ENCODE measurements at places on chromosomes 7 and 10.
A peak's percentile ranks its signal among the peaks of the same experiment; 100 is the strongest.

- no peak for DNase-seq
Observed at GRCh38 chr10:131435760-131436457, 124.4 kb upstream of the TCERG1L start.

- DNase-seq, result no peak
Observed at GRCh38 chr10:88953662-88954061, 1.1 kb upstream of the ACTA2 start.

- no peak for DNase-seq
Observed at GRCh38 chr7:127393368-127394058, 1.0 kb upstream of the ZNF800 start.

DNA sequence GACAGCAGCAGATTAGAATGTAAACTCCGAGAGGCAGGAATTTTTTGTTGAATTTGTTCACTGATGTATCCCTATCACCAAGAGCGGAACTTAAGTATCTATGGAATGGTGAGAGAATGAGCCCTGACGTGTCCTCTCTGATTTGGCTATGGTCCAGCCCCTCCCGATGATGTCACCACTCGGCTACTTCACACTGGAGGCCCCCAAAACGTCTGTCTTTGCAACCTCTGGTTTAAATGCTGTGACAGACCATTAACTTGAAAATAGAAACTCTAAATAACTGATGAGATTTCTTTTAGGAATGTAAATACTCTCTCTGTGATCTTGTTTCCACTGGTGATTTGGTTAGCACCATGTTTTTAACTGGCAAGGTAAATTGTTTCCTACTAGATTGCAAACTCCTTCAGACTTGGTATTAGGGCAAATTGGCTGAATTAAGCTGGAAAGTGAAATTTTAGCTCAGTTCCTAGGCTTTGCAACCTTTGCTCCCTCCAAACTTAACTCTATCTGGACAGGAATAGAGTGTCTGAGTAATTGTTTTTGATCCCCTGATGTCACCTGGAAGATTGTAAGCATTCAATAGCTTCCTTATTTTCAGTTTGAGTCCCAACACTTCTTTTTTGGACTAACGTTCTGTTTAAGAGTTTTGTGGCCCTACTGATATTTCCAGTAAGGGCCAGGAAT lies 19.1 kb downstream of the SLC16A12 start:
- DNase-seq, result no peak

DNA sequence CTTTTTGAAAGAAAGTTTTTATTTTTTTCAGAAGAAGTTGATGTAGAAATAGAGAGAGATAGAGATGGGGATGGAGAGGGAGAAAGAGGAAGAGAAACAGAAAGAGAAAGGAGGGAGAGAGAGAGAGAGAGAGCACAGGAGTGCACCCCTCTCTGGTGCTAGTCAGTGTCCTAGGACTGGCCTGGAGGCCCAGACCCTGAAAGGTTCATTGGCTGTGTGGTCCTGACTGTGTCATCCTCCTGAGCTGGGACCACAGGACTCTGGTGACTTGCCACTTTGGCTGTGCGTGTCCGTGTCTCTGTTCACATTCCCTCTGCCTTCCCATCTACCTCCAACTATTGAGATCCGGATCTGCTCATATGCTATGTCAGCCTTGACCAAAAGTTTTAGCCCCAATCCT lies 62.1 kb upstream of the SHH start:
- DNase-seq, result no peak

DNA sequence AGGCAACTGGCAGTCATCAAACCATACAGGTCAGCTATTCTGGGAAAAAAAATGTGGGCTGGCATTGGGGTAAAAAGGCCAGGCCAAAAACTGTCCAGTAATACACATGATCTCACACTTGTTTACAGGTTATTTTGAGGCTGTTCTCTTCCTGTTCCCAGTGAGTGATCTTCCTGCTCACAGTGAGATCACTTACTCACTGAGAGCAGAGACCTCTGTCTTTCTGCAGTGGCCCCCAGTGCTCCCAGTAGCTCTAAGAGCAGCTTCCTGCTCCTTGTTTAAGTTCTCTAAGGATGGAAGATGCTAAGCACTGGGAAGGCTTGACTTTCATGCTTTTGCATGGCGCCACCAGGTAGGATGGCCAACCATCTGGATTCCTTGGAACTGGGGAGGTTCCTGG lies 93.5 kb upstream of the KIAA1217 start:
- no peak for DNase-seq

DNA sequence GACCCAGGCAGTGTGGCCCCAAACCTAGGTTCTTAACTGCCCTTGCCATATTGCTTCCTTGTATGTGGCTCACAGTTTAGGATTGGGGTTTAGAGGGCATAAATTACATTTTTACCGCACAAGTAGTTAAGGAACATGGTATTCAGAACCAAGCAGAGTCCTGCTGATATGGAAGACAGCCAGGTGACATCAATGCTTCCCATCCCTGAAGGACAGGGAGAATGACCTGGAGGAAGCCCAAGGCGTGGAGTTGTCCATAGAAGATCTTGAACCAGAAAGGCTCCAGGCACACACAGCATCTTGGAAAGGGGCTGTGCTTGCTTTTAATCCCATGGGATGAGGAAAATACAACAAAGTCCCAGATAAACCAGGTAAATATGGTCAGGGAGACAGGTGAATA lies 48.3 kb downstream of the ATXN7L1 start:
- DNase-seq, result no peak

GRCh38 chr7:36291387-36292316 lies 98.0 kb upstream of the ANLN start:
- DNase-seq, result peak; percentile 91

DNA sequence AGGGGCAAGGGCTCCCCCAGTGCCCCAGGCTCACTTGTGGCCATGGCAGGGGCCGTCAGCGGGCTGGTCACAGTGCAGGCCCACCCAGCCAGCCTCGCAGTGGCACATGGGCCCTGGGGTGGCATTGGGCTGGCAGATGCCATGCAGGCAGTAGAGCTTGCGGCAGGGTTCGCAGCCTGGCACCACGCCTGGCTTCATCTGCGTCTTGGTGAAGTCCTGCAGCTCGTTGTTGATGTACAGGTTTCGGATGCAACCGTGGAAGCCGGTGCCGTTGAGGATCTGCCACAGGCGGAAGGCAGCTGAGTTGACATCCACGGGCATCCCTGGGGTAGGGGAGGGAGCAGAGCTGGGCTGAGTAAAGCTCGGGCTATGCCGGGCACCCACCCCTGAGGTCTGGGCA lies 170.6 kb downstream of the LCOR start:
- no peak for DNase-seq

DNA sequence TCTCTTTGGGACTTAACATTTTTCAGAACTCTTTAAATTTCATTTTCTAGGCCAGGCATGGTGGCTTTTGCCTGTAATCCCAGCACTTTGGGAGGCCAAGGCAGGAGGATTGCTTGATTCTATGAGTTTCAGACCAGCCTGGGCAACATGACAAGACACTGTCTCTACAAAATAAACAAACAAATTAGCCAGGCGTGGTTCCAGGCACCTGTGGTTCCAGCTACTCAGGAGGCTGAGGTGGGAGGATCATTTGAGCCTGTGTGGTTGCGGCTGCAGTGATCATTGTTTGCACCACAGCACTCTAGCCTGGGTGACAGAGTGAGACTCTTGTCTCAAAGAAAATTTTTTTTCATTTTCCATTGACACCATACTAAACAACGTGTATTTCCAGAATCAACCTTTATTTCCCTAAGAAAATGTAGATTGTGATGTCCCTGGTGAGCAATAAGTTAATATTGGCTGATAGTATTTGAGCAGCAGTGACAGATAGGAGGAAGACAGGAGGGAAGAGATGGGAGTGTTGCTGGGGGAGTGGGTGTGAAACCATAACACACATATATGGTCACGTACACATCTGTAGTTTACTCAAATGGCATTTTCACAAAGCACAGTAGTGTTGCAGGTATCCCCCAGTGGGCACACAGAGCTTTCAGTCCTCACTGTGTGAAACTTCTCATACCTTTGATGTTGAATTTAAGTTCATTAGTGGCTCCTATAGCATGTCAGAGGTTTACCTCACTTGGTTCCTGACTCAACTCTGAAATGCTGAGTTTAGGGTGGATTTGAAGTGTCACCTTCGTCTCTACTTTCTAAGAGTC lies 205.6 kb downstream of the AUTS2 start:
- DNase-seq, result no peak

DNA sequence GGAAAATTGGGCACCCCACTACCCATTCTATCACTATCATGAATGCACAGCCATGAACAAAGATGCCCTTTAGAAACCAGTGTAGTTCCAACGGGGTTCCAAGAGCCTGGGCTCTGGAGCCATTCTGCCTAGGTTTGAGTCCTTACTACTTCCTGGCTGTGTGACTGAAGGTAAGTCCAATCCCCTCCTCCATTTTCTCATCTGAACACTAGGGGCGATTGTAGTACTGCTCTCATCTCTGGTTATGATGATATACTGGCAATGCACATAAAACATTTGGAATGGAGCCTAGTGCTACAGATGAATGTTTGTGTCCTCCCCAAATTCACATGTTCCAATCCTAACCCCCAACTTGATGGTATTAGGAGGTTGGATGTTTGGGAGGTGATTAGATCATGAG lies 28.1 kb upstream of the CDH23 start:
- no peak for DNase-seq

DNA sequence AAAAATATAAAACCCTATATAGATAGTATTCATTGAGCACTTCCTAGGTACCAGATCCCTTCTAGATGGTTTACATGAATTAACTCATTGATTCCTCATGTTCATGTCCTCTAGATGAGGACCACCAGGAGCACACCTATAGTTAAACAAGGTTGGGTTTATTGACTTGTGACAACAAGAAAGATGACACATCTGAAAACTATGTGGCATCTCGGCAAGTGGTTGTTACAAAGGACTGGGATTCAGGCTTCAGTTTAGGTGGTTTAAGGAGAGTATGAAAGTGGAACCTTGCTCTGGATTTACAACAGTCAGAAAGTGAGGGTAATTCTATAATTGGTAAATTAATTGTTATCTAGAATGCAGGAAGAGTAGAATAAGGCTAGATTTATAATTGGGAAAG lies 99.0 kb upstream of the PHF14 start:
- DNase-seq, result no peak

DNA sequence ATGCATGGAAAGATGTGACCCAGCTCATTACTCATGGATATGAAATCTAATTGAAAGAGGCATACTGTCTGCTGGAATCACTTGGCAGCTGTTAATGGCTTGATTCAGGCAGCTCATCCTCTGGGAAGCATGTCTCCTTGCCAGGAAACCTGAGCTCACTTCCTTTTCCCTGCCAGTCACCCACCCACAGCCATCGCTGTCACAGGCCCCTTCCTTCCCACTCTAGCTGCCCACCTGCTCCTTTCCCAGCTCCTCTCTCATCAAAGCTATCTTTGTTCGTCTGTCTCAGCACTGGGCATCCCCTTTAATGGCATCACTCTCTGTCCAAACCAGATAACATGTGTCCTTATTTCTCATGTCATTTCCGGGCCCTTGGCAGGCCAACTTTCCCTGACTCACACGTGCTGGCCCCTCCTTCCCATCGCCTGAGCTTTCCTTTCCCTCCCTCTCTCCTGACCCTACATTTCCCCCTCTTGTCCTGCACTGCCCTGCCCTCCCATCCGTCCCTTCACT lies 721.9 kb downstream of the TNS3 start:
- no peak for DNase-seq

GRCh38 chr7:95471071-95471470 lies 14.7 kb upstream of the ASB4 start:
- no peak for DNase-seq

- no peak for DNase-seq
Observed at GRCh38 chr10:80477813-80478212, 23.7 kb downstream of the TSPAN14 start.

DNA sequence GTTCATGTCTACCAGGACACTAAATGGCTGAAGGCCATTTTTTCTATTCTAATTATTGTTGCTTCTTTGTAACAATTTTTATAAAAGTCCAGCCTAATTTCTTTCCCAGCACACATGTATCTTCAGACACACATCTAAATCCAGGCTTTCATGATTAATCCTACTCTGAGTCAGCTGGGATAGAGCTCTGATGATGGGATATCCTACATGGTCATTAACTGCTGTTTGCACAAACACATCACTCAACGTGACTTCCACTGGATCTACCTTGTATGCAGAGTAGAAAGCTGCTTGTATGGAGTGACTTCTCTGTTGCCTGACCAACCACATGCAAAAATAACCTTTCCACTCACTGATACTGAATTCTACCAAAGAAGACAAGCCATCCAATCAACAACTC lies 260.9 kb downstream of the AHR start:
- no peak for DNase-seq

- DNase-seq, result no peak
Observed at GRCh38 chr7:127652333-127653248, 597 bp downstream of the SND1 start.

DNA sequence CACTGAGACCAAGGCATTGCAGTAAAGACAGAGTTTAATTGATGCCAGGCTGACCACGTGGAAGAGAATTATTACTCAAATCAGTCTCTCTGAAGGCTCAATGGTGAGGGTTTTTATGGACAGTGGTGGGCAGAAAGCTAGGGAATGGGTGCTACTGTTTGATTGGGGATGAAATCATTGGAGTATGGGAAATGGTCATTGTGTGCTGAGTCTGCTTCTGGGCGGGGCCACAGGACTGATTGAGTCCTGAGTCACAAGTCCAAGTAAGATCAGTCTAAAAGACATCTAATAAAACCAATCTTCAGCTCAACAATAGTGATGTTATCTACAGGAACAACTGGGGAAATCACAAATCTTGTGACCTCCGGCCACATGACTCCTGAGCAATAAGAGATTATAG lies 868.4 kb downstream of the SORCS3 start:
- no peak for DNase-seq

- no peak for DNase-seq
Observed at GRCh38 chr10:73263693-73264347, 11.4 kb upstream of the MRPS16 start.

Measured in activated CD4-positive, alpha-beta T cell treated with anti-CD3 and anti-CD28 coated beads, Interleukin-2, amount 10 ng/mL, durations not matched to agents 24 days and 14 days (primary cell).